ENCODE measurements at places on chromosomes 12 and 14.

- no peak for DNase-seq
These were observed 75.5 kb downstream of the AVPR1A start for GRCh38 chr12:63075376-63076060.

DNA sequence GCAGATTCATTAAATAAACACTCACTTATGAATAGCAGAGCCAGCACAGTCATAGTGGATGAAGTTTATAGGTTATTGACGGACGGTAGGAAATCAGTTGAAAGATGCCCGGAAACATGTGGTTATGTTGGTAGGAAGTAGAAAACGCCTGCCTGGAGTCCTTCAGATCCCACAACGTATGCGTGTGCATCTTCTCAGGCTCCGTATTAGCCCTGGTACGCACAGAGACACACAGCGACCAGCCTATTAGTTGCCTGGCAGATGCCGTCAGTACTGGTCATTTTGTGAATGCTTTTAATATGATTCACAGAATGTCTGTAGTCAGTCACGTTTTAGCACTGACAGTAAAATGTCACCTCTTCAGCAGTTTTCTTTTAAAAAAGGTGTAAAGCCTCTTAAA is 196.4 kb downstream of the RGS6 start:
- no peak for DNase-seq

DNA sequence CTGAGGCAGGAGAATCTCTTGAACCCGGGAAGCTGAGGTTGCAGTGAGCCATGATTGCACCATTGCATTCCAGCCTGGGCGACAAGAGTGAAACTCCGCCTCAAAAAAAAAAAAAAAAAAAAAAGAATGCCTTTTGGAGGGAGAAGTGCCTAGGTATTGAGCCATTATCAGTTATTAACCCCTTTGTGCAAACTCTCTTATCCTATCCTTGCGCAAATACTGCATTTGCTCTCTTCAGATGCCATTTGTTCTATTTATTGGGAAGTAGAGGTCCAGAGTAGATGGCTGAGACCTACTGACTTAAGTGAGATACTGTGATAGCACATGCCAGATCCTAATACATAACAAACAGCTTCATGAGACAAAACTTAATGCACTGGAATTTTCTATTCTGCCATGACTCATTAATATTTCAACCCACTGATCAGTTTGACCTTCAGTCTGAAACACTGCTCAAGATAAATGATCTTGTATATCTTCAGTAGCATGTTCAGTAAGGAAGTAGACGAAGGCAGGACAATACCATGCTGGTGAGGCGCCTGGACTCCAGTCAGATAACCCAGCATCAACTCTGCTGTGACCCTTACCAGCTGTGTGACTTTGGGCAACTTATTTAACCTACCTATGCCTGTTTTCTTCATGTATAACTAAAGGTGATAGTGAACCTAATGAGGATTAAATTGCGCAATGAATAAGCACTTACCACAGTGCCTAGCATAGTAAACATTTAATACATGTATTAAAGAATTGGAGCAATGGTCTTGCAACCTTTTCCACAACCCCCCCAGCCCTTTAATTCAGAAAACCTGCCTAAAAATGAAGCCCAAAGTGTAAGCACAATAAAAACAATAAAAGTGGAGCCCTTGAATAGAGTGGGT is 5.7 kb upstream of the DNAAF2 start:
- no peak for DNase-seq

- DNase-seq: no peak
These were observed 103.9 kb downstream of the FSCB start for GRCh38 chr14:44403193-44403592.

- no peak for DNase-seq
These were observed 87.6 kb downstream of the GCH1 start for GRCh38 chr14:54815016-54815415.

DNA sequence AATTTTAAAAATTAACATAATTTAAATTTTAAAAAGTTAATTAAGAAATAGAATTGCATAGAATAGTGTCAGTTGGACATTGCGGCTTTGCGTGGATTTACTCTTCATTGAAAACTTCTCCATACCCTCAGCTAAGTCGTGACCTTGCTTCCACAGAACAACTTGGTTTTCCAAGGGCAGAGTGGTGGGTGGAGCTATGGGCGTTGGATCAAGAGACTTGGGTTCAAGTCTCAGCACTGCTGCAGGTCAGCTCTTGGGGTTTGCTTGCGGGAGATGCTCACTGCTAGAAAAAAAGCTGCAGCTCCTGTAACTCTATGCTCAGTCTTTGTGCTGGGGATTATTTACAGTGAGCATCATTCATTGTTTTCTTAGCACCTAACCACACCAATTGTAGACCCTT is 133.7 kb downstream of the PRIMA1 start:
- DNase-seq: no peak

DNA sequence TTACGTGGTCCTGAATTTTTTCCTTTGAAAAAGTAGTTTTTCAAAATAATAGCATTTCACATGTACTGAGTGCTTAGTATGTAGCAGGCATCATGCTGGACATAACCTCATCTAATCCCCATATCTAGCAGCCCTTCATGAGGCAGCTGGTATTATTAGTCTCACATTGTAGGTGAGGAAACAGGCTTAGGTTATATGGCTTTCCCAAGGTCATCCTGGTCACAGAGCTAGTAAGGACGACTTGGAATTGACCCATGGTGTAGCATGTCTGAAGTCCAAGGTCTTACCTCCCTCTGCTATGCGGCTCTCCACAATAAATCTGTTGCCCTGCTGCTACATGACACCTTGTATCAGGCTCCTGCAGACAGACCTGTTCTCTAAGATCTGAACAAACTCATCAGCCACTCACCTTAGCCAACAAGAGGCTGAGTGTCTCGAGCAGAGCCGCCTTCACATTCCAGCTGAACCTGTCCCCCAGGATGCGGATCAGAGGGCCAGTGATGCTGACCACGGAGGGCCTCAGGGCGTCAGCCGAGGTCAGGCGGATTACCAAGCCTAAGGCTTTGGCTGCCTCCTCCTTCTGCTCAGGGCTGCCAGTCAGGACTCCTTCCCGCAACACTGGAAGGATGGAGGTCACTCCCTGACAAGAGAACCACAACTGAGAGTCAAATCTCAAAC is 19.7 kb upstream of the RAB35 start:
- DNase-seq: no peak

DNA sequence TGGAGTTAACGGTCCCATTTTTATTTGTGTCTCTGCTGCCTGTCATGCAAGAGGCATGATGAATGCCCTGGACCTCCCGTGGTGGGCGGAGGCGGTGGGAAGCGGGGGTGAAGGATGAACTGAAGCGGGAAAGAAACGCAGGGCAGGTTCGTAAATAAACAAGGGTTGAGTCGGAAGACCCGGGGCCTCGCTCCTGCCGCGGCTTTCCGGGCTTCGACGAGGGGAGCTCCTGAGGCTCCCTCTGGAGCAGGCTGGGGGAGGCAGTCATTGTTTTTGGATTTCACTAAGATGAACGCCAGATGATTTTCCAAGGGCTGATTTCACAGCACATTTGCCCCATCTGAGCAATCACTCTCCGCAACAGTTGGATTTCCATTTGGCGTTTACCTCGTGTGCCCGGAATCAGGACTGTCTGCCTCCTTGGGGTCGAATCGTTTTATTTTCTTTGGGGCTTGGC is 130.2 kb downstream of the SLC38A6 start:
- no peak for DNase-seq

DNA sequence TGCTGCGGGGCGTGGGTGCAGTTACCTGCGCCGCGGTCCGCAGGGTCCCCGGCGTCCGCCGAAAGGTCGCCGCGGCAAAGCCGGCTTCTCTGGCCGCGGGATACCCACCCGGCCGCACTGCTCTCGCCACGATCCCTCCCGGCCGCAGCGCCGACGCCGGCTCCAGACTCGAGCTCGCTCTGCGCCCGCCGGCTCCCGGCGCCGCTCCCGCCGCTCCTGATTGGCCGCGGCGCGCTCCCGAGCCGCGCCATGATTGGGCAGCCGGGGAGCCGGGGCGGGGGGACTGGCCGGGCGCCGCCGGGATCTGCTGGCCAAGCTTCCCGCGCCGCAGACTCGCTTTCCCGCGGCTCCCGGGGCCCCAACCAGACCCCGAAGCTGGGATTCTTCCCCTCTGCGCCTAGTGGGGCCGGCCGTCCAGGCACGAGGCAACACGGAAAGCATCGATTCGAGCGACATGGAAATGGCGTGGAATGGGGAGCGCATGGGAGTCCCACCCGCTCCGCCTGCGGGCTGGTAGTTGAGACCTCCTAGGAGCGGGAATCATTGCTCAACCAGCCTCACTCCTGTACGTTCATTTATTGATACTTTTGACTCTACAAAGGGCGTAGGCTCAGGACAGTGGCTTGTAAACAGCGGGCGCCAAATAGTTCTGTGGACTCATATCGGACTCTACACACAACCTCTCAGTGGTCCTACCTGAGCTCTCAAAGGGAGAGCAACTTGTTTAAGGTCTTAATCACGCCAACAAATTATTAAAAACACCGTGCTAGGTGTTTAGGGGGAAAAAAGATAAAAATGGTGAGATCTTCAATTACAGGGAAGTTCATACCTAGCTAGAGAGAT is 36.4 kb upstream of the STON2 start:
- no peak for DNase-seq

DNA sequence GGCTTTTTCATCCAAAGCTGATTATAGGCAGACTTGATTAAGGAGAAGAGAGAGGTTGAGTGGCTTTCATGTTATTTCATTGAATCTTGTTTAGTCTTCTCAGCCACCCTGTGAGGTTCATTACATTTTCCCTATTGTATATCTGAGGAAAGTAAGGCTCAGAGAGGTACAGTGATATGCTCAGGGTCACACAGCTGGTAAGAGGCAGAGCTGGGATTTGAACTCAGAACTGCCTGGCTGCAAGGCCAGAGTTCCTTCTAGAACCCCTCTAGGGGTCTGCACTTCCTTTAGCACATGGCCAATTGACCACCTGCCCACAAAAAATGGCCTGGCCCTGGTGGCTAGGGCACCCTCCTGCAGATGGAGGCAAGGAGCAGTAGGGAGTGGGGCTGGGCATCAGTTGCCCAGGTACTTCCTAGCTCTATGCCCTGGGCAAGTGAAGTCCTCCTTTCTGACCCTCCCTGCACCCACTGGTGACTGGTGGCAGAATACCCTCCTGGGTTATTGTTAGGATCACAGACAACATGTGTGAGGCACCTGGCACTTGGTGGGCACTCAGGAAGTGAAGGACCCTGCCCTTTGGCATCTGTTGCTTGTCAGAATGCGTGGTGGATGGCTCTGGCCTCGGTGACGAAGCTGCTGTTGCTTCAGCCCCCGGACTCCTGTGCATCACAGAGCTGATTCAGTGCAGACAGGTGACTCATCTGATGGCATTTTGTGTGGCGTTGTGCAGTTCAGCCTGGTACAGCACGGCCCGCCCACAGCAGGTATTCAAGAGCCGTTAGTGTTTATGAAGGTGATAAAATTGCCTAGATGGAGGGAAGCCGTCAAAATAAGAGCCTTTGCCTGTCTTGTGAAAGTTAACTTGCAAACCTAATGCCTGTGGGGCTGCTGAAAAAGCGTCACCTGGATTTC is 115.8 kb downstream of the SLC25A47 start:
- DNase-seq: no peak

- DNase-seq: no peak
These were observed 888 bp upstream of the PLXNC1 start for GRCh38 chr12:94147387-94147990.

All from stimulated activated CD8-positive, alpha-beta memory T cell treated with anti-CD3 and anti-CD28 coated beads, Interleukin-4, amount 100 ng/mL, for 1 hour (primary cell).